ENCODE measurements at places on chromosomes 7 and 10.

- no peak for DNase-seq
Measured at GRCh38 chr10:113713640-113713982, 33.9 kb downstream of the CASP7 start.

- DNase-seq = no peak
Measured at GRCh38 chr10:103668351-103669242, 175.1 kb downstream of the NEURL1 start.

DNA sequence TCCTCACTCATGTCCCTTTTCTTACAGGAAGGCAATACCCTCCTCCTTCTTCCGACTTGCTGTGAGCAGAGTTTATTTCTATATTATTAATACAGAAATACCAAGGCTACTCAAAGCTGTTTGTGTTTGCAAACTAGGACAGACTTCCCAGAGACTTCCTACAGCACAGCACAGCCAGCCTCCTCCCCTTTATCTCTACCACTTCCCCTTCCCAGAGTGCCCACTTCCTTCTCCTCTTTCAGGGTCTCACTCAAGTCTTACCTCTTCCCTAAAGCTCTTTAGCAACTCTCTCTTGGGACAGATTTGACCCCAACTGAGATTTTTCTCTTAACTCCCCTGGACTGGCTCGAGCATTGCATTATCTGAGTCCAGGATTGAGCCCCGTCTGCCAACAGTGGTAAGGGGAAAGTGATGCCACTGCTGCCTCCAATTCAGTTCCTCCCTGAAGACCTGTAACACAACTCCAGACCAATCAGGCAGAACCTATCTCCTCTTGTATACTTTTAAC lies 5.5 kb upstream of the LRGUK start:
- no peak for DNase-seq

- DNase-seq = no peak
Measured at GRCh38 chr7:10930551-10930950, 43.1 kb upstream of the PHF14 start.

- DNase-seq = no peak
Measured at GRCh38 chr10:5234106-5234860, 37.6 kb downstream of the AKR1C4 start.

- DNase-seq = no peak
Measured at GRCh38 chr10:100887761-100888296, 24.9 kb upstream of the SLF2 start.

GRCh38 chr10:69553328-69553727 lies 19.9 kb downstream of the NEUROG3 start:
- DNase-seq = no peak

GRCh38 chr7:78218876-78219275 lies 420.3 kb downstream of the PHTF2 start:
- no peak for DNase-seq

GRCh38 chr7:50653126-50653864 lies 88.1 kb upstream of the DDC start:
- DNase-seq = no peak

DNA sequence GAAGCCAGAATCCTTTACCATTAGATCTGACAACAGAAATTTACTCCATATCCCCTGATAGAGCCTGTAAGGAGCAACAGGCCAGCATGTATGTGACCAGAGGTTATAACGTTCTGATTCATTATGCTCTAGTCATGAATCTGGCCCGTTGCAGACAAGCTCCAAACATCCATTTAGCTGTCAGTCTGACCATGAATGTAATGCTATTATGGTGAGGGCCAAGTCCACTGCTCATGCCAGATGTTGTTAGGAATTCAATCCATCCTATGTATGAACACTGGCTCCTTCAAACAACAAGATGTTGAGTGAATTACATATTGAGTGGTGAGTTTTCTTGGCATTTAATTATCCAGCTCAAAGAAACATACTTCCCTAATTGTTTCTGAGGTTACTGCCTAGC lies 610.1 kb upstream of the ANKRD30A start:
- no peak for DNase-seq

GRCh38 chr10:93288679-93289634 lies 193.2 kb downstream of the MYOF start:
- peak; percentile 90 for DNase-seq

GRCh38 chr7:1054861-1055450 lies 10.6 kb downstream of the GPR146 start:
- no peak for DNase-seq

GRCh38 chr7:135330088-135330487 lies 96.5 kb downstream of the STRA8 start:
- DNase-seq = no peak

GRCh38 chr7:83613232-83613631 lies 35.7 kb downstream of the SEMA3E start:
- no peak for DNase-seq

GRCh38 chr7:29488203-29488970 lies 75.2 kb upstream of the PRR15 start:
- no peak for DNase-seq

DNA sequence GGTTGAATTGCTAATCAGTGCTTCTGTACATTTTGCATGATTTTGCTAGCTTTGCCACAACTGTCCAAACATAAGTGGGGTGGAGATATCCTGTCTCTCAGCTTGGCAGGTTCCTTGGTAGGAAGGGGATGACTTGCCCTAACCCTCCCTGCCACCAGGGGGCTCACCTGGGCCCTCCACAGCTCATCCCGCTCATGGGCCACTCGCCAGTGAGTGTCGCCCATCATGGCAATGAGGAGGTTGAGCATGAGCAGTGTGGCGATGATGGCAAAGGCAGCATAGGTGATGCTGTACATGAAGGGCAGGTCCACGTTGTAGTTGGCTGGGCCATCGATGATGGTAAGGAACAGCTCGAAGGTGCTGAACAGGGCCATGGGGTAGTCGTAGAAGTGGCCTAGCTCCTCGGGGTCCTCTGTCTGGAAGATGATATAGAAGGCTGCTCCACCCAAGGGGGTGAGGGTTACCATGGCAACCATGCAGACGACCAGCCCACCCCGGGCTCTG lies 12.2 kb downstream of the TRPV6 start:
- DNase-seq = no peak

GRCh38 chr10:132455986-132456847 lies 59.2 kb downstream of the PWWP2B start:
- DNase-seq = no peak

GRCh38 chr7:36964297-36964696 lies 240.0 kb upstream of the AOAH start:
- DNase-seq = no peak

DNA sequence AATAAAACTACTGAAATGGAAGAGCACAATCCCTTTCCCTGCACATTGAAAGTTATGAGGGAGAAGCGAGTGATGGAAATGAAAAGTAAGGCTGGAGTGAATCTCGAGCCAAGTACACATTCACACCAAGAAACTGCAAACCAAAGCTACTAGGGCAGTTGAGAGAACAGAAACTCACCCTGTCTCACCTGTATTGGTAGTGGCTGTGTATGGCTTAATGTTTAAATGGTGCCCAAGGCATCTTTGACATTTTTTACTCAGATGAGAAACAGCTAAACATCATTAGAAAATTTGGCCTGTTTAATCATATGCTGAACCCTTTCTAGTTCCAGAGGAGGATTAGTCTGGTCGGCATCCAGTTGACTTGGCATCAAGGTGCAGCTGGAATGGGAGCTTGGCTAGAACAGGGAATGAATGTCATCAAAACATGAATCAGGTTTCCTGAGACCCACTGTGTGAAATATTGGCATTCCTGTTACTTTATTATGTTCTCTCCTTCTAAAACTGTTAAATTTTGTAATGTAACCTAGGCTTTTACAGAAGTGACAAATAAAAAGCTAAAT lies 840.8 kb downstream of the GRM8 start:
- DNase-seq = no peak

DNA sequence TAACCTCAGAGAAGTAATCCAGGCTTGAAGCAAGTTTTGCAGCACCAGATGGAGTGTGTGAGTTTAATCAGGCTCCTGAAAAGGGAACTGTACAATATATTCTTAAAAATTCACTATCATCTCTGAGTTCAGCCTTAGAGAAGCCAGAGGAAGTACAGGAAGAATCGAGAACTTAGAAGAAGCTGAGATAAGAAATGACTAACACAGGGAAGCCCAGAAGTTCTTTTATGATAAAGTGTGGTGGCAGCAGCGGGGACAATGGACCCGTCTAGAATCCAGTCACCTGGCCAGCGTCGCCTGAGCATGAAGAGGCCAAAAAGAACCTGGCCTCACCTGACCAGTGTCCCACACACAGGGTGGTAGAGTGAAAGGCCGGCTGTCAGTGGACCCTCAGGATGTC lies 161.0 kb downstream of the USP6NL start:
- no peak for DNase-seq

DNA sequence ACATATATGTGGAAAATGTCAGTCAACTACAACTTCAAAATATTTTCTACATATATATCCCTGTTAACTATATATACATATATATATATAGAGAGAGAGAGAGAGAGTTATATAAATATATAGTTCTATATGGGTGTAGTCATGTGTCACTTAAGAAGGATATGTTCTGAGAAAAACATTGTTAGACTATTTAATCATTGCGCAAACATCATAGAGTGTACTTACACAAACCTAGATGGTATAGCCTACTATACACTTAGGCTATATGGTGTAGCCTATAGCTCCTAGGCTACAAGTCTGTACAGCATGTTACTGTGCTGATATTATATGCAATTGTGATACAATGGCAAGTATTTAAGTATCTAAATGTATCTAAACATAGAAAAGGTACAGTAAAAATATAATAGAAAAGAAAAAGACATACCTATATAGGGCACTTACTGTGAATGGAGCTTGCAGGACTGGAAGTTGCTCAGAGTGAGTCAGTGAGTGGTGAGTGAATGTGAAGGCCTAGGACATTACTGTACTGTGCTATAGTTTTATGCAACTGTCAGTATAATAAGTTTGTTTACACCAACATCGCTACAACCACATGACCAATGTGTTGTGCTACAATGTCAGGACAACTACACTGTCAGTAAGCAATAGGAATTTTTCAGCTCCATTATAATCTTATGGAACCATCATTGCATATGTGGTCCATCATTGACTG lies 18.0 kb upstream of the FGL2 start:
- no peak for DNase-seq

- DNase-seq = no peak
Measured at GRCh38 chr10:31288962-31289361, 30.1 kb upstream of the ZEB1 start.

DNA sequence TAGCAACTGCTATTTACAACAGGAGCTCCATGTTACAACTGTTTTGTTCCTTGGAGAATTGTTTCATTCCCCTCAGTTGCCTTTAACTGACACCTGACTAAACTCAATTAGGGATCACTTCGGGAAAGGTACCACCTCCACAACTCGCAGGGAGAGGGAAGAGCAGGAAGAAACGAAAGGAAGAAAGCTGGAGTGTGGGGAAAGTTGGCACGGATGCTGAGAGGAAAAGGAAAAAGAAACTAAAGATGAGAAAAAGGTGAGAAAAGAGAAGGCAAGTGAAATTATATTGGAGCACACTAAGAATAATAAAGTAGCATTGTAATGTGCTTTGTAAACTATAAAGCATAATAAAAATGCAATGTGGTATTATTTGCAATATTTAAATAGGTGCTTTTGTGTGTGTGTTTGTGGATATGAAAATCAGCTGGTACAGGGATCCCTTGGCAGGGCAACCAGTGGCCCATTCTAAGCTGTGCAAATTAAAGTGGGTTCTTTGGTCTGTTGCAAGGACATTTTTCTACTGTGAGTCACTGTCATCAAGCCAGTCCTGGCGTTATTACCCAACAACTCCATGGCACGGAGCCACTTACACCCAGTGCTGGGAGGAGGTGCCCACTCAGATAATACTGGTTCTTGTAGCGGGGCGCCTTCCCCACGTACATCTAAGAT lies 45.9 kb downstream of the HIPK2 start:
- peak; percentile 60 for DNase-seq

DNA sequence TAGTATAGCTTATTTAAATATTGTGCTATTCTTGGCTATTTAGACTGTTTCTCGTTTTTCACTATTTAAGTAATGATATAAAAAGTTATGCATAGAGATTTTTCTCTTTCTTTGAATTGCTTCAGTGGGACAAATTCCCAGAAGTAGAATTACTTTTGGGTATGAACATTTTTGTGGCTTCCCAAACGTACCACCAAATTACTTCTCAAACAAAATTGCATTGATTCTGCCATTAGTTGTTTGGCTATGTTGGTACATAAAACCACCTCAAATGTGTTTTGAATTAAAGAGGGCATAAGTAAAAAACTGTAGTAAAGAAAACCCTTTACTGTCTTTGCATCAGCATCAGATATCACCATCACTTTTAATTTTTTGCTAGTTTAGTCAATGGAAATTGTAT lies 31.0 kb downstream of the AKR1B1 start:
- DNase-seq = no peak

- no peak for DNase-seq
Measured at GRCh38 chr7:48621076-48621475, 303.3 kb upstream of the CDC14C start.

DNA sequence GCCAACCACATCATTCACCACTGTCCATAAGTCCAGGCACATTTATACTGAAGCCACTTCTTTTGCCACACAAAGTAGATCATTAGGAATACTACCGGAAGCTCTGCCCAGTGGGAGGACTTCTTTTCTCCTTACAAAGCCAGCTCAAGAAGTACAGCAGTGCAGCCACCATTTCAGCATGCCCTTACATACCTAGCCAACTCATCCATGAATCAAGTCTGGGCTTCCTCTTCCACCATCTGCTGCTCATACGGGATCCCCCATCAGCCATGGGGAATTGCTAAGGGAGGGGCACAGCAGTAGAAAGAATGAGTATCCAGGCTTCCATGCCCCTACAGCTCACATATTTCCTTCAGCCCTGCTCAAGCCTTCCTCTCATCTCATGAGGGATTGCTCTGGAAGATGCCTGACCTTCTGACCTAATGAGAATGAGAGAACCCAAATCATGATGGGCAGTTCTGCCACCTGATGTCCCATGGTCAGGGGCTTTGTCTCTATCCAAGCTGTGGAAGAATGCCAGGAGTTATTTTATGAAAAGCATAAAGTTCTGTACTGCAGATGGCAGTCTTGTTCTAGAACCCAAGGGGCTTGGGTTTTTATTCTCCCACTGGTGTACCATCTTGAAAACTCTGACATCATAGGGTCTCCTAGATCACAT lies 39.5 kb downstream of the ACSM6 start:
- DNase-seq = no peak

GRCh38 chr7:89623018-89623672 lies 531.1 kb upstream of the STEAP1 start:
- DNase-seq = peak; percentile 0

- no peak for DNase-seq
Measured at GRCh38 chr10:97479939-97480338, 18.3 kb downstream of the MMS19 start.

GRCh38 chr7:13126347-13126746 lies 438.9 kb downstream of the ARL4A start:
- no peak for DNase-seq

DNA sequence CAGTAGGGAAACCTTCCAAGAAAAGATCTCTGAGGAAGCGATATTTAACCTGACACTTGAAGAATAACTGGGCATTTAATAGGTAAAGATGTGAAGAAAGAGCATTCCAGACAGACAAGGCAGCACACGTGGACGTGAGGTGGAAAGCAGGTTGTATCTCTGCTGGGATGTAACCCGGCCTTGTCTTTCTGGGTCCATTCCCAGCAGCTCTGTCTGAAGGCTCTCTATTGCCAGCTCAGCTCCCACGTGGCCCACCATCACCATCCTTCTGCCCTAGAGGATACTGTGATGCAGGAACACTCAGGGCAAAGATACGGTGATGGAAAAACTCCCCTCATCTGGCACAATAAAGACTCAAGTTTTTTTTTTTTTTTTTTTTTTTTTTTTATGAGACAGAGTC lies 137.7 kb downstream of the RSU1 start:
- no peak for DNase-seq

- no peak for DNase-seq
Measured at GRCh38 chr7:1422512-1423263, 36.6 kb downstream of the MICALL2 start.

GRCh38 chr7:92246360-92247101 lies 757 bp downstream of the ANKIB1 start:
- DNase-seq = peak; percentile 10

All from HTR-8/SVneo (cell line).